ENCODE measurements at places on chromosomes 4 and X.

- DNase-seq = peak; percentile 38
Observed at GRCh38 chrX:132292793-132293192, 73.5 kb upstream of the RAP2C start.

- DNase-seq = no peak
Observed at GRCh38 chrX:47618923-47619485, 653 bp downstream of the SYN1 start.

DNA sequence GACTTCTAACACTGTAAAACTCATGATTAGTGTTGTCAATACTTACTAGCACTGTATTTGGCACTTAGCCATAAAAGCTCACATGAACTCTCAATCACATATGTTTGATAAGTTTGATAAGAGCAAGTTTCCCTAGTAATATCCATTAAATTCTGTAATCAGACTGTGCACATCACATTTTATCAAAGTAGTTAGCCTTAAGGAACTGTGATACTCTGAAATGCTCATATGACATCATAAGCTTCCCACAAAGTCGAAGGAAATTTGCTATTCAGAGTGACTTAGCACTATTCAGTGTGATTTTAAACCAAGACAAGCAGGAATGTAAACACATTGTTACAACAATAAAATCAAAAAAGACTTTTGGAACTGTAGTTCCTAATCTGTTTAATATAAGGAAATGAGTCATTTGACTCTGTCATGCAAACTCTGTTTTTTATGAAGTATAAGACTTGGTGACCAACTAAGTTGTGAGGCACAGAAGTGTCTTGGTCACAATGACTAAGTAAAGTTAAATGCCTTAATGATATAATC is 6.7 kb downstream of the SLC7A11 start:
- no peak for DNase-seq

DNA sequence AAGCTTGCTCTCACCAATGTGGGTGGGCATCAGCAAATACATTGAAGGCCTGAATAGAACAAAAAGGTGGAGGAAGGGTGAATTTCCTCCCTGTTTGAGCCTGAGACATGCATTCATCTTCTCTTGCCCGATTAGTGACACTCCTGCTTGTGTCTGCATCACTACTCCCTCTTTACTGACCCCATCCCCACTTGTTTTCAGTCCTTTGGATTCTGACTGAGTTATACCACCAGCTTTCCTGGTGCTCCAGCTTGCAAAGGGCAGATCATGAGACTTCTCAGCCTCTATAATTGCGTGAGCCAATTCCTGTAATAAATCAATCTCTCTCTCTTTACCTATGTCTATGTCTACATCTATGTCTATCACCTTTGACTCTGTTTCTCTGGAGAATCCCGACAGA is 47.4 kb upstream of the DYNLT3 start:
- no peak for DNase-seq

- no peak for DNase-seq
Observed at GRCh38 chrX:48826135-48826875, at the start of gene ERAS. ERAS (plus strand) TSS chrX:48826513; CDS start chrX:48829124, 2,611 bp downstream.

DNA sequence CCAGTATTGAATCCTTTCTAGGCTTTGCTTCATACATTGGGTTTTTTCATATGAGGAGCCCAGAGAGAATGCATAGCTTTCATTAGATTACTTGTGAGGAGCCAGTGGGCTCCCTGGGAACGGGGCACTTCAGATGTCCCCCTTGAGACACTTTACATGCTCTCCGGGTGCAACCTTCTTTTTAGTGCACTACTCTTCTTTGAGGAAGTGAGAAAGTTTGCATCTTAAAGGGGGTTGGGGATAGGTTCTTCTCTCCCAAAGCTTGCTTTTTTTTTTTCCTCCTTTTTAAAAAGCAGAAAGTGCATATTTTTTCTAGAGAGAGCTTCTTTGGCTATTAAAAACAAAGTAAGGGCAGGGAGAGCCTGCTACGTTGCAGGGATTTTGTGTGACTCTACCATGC is 4.3 kb downstream of the HADH start:
- no peak for DNase-seq

DNA sequence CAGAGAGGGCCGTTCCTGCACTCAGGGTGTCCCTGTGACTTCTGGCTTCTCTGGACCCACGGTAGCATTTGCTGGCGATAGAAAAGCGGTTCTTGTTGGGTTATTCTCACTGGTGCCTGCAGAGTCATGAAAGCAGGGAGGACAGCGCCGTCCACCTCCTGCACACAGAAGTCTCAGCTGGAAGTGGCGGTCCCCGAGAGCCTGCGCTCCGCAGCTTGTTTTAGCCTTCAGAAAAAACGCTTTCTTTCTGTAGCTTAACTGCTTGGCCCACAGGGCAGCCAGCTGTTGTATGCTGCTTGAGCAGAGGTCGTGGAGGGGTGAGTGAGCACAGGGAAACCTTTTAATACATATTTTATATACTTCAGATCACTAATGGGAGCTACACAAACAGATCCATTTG is 400.7 kb upstream of the FAT1 start:
- peak; percentile 79 for DNase-seq

GRCh38 chr4:144648042-144648441 is 2.1 kb downstream of the HHIP start:
- DNase-seq = no peak

DNA sequence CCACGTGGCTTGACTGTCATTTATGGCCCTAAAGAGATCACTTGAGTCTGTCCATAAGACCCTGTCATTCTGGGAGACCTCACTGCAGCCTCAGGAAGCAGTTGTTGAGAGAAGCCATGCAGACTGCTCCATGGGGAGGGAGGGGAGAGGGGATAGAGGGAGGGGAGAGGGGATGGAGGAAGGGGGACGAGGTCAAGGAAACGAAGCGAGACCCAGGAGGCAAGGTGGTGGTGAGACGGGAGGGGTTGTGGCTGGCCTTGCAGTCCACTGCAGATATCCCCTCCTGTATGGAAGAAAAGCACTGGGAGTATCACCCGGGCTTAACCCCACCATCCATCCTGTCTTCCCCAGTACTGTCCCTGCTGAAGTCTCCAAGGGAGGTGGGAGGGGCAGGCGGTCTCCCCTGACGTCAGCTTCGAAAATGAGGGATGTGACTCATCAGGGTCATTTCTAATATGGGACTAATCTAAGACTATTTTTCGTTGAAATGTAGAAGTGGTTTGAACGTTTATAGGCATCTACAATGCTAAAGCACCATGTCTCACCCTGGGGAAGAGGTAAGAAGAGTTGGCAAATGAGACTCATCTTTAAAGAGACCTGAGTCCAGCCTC is 5.6 kb downstream of the TMEM255A start:
- DNase-seq = no peak

DNA sequence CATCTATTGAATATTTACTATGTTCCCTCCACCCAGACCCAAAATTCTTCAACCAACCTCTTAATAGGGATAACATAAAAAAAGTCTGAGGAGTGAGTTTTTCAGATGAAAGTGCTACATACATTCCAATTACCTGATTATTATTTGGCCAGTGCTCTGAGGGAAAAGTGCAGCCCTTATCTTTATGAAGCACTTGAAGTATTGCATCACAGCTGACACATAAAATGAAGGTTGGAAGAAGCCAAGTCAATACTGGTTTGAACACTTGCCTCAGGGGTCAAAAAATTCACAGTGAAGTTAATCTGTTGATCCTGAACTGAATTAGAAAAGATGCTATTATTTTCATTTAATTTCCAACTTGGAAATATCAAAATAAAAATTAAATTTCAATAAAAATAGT is 498.9 kb downstream of the INPP4B start:
- no peak for DNase-seq

DNA sequence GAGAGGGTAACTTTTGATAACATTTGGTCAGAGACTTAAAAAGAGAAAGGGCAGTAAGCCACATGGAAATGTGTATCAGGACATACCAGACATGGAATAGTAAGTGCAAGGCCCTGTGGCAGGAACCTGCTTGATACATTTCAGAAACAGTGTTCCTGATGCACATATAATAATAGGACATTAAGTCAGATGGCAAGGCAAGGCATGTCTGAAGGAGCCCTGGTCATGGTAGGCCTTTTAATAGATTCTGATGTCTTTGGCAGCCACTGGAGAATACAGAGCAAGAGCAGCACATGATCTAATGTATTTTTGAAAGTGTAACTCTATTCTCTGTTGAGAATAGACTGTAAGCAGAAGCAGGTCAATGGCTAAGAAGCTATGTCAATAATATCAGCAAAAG is 279.7 kb downstream of the CAMK2D start:
- no peak for DNase-seq

GRCh38 chr4:152577708-152578396 is 42.0 kb upstream of the FBXW7 start:
- no peak for DNase-seq

GRCh38 chr4:87555773-87556619 is 26.8 kb upstream of the SPARCL1 start:
- DNase-seq = peak; percentile 29

- no peak for DNase-seq
Observed at GRCh38 chrX:106039920-106040319, 1.4 kb upstream of the SERPINA7 start.

GRCh38 chrX:149871940-149872339 is 9.0 kb upstream of the MAGEA8 start:
- DNase-seq = no peak

DNA sequence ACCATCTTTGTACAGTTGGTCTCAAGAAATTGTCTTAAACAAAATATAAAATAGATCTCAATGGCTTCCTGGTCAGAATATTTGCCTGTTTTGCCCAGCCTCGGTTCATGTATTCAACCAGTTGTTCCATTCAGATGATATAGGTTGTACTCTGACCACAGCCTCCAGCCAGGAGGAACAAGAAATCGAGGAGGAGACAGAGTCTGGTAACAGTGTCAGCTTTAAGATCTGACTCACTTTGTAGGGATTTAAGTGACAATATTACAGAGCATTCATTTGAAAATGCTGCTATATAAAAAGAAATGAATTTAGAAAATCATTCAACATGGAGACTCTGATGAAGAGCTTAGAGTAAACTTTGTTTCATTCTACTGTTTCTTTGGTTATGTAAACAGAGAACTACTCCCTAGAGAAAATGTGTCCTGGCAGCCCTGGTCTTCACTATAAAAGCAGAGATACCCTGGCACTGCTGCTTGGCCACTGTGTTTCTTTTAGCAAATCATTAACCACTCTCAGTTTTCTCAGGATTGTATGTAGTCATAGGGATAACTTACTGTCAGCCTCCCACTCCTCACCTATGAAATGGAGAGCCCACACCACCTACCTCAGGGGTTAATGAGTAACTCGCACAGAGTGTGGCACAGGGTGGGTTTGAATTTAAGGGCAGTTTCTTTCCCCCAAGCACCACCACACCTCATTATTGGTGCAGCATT is 53.5 kb downstream of the PAGE2 start:
- DNase-seq = no peak

- peak; percentile 34 for DNase-seq
Observed at GRCh38 chrX:130028196-130028595, 45.8 kb downstream of the BCORL1 start.

GRCh38 chr4:24778464-24779225 is 16.7 kb upstream of the SOD3 start:
- DNase-seq = peak; percentile 64

- no peak for DNase-seq
Observed at GRCh38 chrX:105098812-105099211, 121.7 kb downstream of the TEX13A start.

GRCh38 chr4:19883841-19884240 is 367.9 kb upstream of the SLIT2 start:
- no peak for DNase-seq

DNA sequence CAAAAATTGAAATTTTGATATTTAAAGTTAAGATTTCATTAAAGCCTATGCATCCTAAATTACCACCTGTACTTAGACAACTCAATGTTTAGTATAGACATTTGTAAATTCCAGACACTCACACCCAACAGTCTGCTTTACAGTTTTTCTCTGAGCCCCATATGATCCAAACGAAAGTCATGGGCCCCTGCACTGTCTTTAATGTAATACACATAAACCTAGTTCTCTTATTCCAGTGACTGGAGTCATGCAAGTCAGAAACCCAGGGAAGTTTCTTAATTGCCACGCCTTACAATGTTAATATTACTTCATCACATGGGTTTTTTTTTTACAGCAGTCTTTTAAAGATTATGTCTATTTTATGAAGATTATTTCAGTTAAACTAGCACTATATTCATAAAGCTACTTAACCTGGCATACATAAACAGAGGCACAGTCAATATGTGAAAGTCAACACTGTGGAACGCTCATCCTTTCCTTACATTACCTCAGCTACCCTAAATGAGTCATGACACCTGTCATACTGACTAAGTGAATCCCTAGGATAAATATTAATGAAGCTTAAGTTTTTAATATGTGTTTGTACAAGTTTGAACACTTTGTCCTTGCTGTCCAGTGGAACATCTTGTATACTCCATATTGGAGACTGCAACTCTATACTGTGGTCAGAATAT is 67.7 kb upstream of the H2AZ1 start:
- no peak for DNase-seq

- no peak for DNase-seq
Observed at GRCh38 chrX:45437186-45437585, 236.5 kb upstream of the DIPK2B start.

DNA sequence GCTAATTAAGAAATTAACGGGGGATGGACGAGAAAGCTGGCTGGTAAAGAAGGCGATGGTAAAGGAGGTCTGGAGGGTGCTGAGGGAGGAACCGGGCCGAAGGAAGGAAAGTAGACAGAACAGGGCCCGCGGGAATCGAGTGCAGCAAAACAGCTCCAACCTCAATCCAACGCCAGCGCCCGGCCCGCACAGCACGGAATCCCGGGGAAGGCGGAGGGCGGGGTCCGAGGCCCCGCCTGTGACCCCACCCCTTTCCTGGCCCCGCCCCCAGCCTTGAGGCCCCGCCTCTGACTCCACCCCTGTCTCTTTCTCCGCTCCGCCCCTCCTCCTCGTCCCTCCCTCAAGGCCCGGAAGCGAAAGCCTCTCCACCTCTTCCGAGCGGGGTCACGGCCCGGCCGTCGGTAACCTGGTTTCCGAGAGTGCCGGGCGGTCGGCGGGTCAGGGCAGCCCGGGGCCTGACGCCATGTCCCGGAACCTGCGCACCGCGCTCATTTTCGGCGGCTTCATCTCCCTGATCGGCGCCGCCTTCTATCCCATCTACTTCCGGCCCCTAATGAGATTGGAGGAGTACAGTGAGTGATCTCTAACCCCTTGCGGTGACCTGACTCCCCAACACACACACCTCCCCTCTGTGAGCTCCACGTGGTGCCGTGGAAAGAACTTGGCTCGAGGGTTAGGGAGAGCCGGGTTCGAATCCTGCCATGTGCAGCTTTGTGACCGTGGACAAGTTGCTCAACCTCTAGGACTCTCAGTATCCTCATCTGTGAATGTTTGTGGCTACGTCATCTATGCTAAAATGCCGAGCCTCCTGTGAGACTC is at the start of gene SMIM20:
Gene SMIM20, plus strand, starts transcription at position 370 of the 819 bp plus-strand sequence. Its CDS starts 94 bp downstream, at position 464.
- peak; percentile 96 for DNase-seq

- DNase-seq = peak; percentile 50
Observed at GRCh38 chr4:85929961-85930665, 429.7 kb downstream of the MAPK10 start.

GRCh38 chr4:181083757-181084361 is 1159.3 kb upstream of the TENM3 start:
- DNase-seq = no peak
